ENCODE measurements at places on chromosomes 6 and 20.
A peak's percentile ranks its signal among the peaks of the same experiment; 100 is the strongest.

DNA sequence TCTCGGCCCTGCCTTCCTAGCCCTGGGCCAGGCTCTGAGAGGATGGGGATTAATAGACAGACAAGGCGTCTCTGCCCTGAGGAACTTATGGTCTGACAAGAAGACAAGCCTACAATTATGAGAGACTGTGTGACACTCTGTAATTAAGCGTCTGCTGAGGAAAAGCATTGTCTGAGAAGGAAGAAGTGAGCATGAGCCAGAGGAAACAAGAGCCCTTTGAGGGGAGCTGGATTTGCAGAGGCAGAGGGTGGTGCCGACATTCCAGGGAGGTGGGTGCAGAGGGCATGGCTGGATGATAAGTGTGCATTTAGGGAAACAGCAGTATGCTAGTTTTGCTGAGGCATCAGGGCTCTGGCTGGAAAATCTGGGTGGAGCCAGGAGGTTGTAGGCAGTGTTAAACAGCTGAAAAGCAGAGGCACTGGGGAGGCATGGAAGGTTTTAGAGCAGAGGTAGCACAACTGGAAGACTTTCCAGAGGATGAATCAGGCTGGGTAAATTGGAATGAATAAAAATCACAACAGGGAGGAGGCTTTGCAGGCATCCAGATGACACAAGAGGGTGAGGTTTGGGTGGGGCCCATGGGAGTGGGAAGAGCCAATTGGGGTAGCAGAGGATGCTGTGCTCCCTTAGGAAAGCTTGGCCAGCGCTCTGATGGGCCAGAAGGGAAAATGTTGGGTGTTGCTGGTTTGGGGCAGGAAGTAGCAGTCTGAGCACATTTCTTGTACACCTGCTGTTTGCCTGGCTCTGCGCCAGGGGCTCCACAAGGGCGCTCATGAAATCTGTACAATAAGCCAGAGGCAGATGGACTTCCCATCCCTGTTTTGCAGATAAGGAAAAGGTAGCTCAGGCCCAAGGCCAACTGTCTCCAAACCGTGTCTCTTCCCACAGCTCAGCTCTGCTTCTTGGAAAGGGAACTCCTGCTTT is 74.0 kb upstream of the MYL9 start:
- DNase-seq, result peak; percentile 58

GRCh38 chr6:11851387-11851786 is 72.8 kb upstream of the ADTRP start:
- DNase-seq, result peak; percentile 22

- no peak for DNase-seq
Measured at GRCh38 chr6:150987855-150988464, 122.5 kb downstream of the MTHFD1L start.

DNA sequence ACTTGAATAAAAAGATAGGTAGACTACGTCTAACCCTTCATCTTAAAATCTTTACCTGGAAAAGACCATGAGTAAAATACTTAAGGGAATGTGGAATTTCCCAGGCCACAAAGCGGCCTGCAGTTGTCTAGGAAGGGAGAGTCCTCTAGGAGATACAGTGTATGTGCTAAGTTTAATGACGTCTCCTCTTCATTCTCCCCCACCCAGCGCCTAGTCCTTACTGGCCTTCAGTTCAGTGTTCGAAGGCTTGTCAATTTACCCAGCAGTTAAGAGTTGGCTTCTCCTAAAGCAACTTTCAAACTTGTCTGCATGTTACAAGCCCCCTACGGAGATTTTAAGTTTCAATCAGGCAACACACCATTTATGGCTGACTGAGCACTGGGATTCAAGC is 35.2 kb downstream of the HFE start:
- DNase-seq, result no peak

DNA sequence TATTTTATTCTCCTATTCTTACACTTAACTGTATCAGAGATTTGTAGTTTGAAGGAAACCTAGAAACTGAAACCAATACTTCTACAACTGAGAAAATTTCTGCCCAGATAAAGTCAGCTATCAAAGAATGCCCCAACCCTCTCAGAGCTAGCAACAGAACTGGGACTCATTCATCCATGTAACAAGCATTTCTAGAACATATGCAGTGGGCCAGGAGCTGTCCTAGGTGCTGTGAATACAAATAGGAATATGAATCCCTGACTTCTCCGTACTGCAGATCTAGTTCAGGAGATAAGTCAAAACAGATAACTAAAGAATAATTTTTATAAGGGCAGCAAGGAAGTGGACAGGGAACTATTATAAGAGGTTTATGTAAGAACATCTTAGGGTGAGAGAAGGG is 654.1 kb upstream of the NOX3 start:
- no peak for DNase-seq

- DNase-seq, result no peak
Measured at GRCh38 chr20:63100926-63101699, 94.3 kb upstream of the BHLHE23 start.

GRCh38 chr6:116015561-116015960 is 45.1 kb downstream of the FRK start:
- DNase-seq, result no peak

GRCh38 chr6:14386263-14386662 is 268.7 kb downstream of the CD83 start:
- no peak for DNase-seq

GRCh38 chr20:1893721-1894470 is 1.3 kb upstream of the SIRPA start:
- DNase-seq, result no peak

- no peak for DNase-seq
Measured at GRCh38 chr6:684831-685636, 7.9 kb downstream of the EXOC2 start.

DNA sequence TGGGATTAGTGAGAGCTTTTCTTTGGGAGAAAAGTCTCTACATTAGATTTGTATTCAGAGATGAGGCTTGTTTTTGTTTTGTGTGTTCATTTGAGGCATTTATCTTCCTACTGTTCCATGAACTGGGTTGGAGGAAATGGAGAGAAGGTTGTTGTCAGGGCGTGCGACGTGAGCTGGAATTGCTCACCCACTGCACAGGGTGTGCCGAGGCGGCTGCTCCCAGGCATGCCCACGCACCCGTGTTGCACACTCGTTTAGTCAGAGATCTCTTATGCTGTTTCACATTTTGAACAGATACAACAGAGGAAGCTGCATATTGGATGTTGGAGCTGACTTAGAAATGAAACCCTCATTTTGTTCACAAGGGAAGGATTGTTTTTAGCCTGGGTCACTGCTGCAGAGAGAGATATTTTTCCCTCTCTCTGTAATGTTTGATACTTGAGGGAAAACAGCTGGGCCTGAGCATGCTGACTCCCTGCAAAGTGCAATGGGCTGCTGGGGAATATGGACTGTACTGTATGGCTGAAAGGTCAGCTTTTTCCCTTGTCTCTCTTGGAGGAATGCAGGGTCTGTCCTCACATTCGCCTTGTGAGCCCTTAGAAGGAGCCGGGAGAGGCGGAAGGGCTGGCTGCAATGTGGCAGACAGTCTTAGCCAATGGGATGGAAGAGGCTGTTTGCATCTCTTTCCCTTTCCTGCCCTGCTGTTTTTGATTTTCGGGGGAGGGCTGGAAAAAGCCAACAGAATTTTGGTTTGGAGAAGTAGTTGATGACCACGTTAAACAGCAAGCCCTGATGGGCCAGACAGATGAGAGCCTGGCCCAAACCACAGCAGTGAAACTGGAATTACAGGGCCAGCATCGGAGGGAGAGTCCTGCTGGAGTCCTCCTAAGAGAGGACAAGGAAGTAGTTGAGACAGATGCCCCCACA is 170.8 kb downstream of the SASH1 start:
- no peak for DNase-seq

DNA sequence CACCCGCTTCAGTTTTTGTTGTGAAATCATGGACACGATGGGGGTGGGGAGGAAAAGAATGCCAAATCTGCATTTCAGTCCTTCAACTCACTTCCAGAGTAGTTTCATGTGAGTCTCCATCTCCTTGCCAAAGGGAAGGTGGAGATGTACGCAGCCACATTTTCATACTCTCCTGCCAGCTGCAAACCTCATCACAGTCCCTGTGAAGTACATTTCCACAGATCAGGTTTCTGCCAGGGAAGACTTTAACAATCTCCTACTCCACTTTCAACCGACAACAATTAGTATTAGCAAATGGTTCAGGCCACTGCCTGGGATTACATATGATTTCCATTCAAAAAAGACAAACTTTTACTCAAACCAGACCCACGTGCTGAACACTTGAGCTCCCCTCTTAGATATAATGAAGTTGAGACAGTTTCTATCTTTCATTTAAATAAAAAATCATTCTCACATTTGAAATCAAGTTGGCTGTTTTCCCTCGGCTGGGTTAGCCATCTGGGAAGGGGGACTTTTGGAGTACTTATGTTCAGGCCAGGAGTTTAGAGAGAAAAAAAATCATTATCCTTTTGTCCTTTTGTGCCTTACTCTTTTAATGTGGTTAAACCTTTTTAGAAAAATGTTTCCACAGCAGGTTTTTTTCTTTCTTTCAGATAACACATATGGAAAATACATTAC is 51.0 kb upstream of the CEP162 start:
- no peak for DNase-seq

GRCh38 chr6:22392711-22393110 is 95.9 kb upstream of the PRL start:
- DNase-seq, result no peak

GRCh38 chr6:26544473-26544872 is 6.3 kb downstream of the HMGN4 start:
- no peak for DNase-seq

DNA sequence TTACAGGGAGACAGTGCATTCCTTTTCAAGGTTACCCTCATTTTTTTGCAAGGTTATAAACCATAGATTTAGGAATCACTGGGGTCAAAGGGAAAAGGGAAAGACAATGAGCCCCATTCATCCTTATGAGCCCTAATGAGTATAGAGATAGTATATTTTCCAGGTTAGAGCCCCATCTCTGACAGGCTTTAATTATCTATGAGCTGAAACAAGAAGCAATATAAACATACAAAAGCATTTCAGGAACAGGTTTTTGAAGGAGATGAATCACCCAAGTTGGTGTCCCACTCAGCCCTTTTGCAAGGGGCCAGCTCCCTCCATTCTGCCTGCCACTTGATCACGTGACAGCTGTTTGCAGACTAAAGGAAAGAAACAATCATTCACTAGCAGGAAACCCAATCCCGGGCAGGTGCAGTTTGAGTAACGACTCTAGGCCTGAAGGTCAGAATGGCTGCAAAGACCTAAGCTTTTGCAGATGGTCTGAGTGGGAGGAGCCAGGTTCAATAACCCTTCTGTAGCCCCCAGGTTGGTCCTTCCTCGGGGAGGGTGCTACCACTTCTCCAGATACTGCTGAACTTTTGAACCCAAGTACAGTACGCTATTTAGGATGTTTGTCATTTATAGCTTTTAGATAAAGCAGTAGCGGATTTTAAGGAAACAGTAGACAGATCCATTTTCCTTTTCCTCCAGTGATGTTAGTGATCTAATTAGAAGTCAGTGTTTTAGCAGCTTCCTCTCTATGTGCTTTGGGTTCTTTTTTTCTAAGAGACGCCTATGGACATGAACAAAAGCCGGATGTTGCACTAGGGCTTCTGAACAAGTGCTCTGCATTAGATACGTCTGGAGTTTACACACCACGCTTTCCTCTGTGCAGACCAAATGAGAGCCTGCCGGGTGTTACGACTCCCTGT is 253.2 kb downstream of the SOX4 start:
- DNase-seq, result peak; percentile 92

- no peak for DNase-seq
Measured at GRCh38 chr6:147071776-147072175, 132.4 kb upstream of the STXBP5 start.

DNA sequence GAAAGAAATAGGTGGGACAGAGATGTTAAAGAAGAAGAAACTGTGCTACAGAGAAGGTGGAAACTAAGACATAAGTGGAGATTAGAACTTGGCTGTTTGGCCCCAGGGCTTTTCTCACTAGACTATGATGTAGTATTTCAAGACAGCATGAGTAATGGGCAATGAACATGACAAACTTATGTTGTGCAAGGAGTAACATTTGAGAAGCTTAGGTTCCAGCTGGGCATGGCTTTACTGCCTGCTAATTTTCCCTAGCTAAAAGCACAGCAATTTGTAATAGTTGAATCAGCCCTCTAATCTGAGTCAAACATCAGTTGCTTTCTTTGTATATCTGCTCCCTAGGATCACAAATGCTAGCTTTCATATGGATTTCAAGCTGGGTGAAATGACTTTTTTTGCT is 294.3 kb upstream of the BMP2 start:
- no peak for DNase-seq

GRCh38 chr6:52454556-52454955 is 34.4 kb downstream of the EFHC1 start:
- no peak for DNase-seq

DNA sequence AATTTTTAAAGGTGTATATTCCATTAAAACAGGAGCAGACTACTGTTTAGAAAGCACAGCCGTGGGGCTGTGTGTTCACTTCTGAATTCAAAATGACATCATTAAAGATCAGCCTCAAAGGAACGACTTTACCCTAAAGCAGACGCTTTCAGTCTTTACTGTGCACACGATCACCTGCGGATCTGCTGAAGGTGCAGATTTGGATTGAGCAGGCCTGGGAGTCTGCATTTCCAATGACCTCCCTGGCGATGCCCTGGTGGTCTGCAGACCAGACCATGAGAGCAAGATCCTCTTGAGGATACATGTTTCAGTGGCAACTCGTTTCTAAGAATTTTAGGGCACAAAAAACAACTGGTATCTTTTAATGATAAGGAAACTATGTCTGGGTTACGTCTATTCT is 27.2 kb downstream of the TXNDC5 start:
- no peak for DNase-seq

- no peak for DNase-seq
Measured at GRCh38 chr20:37345339-37346235, at the start of gene SRC. Gene SRC, plus strand, starts transcription at chr20:37346140. Its CDS starts 38,014 bp downstream, at chr20:37384154.

DNA sequence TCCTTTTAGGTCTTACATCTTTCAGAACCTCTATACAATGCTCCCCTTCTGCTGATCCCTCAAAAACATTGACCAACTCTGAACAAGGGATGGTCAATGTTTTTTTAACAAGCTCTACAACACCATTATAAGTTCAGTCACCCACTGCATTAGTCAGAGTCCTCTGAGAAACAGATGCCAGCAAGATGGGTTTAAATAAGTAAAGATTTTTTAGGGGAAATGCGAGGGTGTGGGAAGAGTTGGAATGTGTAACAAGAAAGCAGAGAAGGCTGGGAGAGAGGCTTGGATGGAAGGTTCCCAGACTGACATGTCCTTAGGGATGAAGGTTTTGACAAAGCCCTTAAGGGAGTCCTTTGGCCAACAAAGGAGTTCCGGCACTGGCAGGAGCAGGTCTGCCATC is 478.3 kb downstream of the FRK start:
- DNase-seq, result no peak

DNA sequence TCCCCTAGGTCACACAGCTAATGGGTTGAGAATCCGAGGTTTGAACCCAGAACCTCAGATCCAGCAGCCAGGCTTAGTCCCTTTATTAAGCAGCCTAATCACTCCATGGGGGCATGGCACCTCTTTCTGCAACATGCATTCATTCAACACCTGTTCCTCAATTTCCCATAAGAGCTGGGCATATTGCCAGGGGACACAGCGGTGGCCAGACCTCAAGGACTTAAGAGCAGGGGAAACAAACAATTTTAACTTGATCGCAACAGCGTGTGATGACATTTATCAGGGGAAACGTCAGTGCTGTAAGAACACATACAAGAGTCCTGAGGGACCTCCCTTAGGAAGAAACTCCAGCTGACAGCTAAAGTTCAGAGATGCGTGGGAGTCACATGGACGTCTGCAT is 267.4 kb upstream of the CDH4 start:
- DNase-seq, result peak; percentile 47
